Substantia nigra (tissue), 51 donors: ENCODE measurements at places on chromosomes 2 and 18.

DNA sequence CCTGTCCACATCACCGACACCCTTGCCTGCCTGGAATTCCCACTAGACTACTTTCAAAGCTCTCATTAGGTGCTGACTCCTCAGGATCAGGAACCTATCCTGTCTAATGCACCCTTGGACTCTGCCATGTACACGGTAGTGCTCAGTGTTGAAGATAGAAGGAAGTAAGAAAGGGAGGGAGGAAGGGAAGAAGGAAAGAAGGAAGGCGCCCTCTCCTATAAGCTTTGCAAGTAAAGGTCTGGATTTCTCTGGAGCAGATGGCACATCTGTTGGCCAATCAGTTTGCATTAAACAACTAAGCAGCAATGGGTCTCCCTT lies 45.3 kb downstream of the SCTR start:
- no peak for DNase-seq

- DNase-seq, result no peak
Measured at GRCh38 chr2:63436488-63436887, 151.8 kb downstream of the WDPCP start.

DNA sequence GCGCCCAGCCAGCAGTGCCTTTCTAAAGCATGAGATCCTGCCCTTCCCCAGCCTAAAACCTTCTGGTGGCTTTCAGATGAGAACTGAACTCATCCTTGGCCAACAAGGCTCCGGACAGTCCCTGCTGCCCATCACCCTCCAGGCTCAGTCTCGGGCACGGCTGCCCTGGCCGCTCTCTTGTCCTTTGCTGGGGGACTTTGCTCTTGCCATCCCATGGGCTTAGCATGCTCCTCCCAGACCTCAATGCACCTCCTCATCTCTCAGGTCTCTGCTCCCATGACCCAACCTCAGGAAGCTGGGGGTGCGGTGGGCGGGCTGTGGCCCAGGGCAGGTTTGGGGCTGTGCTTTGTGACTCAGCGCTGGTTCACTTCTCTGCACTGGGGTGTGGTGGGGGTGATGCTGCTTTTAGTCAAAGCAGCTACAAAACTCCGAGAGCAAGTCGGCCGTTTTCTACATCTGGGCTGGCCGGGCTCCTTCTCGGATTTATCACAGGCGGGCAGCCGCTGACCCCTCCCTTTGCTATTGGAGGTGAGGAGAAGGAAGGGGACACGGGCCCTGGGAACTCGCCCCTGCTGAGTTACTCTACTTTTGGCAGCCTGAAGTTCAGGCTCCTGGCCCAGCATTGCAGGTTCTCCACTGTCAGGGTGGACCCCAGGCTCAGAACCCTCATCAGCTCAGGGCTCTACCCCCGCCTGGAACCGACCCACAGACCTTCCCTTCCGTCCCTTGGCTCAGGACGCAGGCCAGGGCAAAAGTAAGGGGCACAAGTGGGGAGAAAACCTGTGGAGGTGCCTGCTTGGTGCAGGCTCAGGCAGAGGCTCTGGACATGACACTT lies 90.6 kb upstream of the TAF1B start:
- DNase-seq, result no peak

DNA sequence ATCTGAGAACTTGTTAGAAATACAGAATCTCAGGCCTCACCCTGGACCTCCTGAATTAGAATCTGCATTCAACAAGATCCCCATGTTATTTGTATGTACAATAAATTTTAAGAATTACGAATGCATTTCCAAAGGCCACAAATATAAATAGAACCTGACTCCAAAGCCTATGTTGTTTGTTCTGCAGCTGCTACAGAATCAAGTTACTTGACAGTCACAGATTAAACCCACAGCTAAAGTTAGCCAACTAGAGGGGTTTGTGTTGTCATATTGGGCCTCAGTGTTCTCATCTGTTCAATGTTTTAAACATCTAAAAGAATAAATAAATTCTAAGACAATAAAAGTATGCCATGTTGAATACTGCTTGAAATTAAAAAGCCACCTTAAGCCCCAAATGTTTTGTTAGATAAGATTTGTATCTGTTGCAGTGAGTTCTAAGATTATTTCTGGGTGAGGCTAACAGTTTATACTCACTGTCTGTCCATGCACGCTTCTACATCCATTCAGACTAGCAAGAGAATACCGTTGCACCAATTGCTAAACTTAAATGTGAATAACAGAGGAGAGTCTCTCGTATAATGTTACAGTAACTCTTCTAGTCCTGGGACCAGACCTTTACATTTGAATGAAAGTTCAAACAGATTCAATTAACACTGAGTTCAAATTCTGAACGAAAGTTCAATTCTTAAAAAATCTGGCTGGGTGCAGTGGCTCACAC lies 200.4 kb downstream of the MEMO1 start:
- no peak for DNase-seq

DNA sequence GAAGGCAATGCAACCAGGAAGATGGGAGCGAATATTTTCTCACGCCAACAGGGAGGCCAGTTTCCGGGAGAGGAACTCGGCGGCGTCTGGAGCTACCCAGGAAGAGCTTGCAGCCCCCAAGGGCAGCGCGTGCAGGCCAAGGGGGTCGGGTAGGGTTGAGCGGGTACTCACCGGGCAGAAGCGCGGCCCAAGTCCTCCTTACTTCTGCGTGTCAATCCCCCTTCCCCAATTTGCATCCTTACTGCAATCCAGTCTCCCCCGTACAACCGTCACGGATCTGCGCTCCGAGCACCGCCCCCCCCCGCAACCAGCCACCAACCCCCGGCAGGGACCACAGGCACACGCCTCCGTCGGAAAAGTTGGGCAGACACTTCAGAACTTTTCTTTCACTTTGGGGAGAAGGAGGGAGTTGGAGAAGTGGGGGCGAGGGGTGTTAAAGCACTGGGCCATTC lies 1.3 kb downstream of the ATP8B1 start:
- DNase-seq, result no peak

GRCh38 chr2:79114797-79115494 lies 5.3 kb upstream of the REG1A start:
- DNase-seq, result no peak

- DNase-seq, result no peak
Measured at GRCh38 chr2:197216361-197216979, 94.1 kb downstream of the ANKRD44 start.

GRCh38 chr2:176398243-176399073 lies 129.2 kb downstream of the MTX2 start:
- no peak for DNase-seq

DNA sequence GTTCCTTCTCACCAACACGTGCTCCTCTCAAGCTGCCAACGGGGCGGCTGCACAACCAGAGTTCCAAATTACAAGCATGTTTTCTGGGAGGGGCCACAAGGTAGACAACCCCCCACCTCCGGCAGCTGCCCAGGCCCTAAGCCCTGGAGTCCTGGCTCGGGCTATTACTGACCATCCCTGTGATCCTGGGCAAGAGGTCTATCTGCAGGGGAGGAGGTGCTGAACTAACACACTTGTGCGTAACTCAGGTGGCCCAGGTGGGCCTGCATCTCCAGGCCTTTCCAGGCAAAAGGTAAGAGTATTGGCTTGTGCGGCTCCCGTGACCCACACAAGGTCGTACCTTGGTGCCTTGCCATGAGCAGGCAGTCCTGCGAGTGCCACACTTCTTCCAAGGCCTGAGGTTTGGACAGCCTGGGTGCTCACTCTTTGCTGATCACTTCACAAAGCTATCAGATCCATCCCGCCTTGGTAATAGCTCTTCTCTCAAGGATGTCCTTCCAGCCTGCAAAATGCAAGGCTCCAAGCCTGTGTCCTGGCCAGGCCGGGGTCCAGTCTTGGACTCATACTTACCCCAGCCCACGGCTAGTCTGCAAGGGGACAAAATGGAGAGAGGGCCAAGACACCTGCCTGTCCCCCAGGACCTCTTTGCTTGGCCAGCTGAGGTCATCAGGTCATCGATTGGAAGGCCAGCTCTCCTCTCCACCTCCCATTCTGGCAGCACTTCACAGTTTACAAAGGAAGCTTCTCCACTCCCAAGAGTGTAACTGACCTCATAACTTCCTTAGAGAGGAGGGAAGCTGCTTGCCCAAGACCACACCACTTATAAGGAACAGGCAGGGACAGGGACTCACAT lies 33.9 kb downstream of the ADRA2B start:
- no peak for DNase-seq

- DNase-seq, result no peak
Measured at GRCh38 chr2:43478412-43479086, 117.3 kb downstream of the THADA start.

DNA sequence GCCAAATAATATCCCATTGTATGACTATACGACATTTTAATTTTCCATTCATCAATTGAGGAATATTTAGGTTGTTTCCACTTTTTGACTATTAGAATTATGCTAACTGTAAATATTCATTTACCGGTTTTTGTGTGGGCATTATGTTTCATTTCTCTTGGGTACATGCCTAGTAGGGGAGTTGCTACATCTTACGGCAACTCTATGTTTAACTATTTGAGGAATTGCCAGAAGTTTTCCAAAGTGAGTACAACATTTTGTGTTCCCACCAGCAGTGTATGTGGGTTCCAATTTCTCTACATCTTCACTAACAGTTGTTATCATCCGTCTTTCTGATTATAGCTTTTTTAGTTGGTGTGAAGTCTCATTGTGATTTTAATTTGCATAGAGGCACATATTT lies 1.6 kb upstream of the KDSR start:
- DNase-seq, result no peak

GRCh38 chr2:206823178-206823577 lies 57.8 kb downstream of the FASTKD2 start:
- no peak for DNase-seq

DNA sequence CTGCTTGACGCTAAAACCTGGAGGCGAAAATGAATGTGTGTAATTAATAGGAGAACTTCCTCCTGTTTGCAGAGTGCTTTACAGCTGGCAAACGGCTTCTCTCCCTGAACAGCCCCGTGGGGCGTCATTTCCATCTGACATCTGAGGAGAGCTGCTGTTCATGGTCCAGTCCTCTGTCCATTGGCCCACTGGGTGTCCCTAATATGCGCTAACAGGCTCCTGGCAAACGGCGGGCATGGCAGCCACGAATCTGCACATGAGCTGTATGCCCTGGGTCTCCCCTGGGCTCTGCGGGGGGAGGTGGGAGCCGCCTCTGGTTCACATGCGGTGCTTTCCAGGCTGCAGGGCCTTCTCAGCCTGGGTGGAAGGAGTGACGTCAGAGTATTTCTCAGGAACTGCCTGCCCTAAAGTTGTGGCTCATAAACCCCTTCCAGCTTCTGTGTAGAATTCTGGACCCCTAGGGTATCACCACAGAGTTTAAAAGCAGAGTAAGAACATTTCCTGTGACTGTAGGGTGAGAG lies 73.2 kb downstream of the LRRFIP1 start:
- DNase-seq, result no peak

- DNase-seq, result no peak
Measured at GRCh38 chr18:71212222-71212621, 923.4 kb downstream of the SOCS6 start.

DNA sequence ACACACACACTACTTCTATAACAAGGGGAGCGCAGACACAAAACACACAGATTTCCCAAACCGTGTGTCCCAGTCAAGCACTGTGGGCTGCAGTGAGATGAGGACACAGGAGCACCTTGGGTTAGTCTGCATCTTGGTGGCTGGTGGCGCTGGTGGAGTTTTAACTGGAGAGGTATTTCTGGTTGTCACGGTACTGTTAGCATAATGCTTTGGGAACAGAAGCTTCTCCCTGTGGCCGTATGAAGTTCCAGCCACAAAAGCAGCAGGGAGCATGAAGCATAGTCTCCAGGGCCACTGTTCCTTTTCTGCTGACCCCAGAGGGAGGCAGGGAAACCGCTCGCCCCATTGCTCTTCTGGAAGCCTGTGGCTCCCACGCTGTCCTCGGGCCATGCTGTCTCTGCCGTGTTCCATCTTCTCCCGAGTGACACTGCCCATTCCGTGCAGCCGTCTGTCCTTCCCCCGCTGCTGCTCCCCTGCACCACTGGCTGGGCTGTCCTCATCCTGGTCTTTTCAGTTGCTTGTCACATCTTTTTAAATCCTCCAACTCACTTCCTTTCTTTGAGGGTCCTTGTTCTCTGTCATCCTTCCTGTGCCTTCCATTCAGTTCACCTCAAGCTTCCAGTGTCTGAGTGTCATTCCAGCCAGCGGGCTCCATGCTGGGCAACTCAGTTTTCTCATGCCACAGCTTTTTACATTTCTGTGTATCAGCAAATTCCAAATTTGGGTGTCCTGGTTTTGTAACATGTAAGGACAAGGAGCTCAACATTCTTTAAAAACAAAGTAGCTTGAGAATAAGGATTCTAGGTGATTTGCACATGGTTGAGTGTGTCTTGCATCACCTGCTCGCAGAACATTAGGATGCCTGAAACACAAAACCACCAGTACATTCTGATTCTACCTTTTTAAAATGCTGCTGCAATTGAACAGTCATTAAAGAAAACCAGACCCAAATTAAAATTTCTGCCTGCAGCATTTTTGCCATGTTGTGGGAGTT lies 125.0 kb downstream of the MTCL1 start:
- no peak for DNase-seq

DNA sequence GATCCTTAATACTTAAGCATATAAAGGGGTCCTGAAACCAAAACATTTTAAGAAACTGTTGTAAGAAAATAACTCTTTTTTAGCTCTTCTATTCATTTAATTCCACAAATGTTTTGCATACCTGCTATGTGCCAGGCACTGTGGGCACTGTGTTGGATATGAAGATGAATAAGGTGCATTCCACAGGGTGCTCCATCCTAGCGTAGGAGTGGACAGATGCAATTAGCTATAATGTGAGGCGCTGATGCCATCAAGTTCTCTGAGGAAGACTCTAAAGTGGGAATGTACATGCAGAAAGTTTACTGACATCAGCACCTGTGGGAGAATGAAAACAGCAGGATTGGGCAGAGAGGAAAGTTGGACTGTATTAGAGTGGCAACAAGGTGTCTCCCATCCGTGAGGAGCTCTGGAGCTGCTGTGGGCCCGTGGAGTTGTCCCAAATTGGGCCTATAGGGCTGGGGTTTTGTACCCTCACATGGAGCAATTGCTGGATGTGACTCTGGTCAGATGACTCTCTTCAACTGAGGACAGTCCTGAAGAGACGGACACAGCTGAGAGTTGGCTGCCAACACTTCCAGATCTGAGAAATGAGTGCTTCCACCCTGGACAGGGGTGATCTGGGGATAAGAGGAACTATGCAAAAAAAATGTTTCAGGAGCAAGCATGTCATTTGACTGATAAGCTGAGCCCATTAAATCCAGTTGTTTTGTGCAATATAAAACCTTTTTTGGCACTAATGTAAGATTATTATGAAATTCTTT lies 22.3 kb downstream of the CD8A start:
- no peak for DNase-seq

DNA sequence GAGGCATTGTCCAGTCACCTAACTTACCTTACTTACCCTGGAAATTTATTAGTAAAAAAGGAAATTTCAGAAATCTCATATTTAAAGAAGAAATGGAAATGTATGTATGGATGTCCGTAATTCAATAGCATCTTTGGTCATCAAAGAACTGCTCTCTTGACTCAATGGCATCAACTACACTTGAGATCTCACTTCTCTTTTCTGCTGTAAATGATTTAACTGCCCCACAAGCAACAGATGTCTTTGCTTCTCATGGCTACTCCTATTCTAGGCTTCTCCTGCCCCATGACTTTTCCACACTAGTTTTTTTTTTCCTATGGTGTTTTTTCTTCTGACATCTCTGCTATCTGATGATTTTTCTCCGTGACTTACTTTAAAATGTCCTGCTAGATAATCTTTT lies 34.0 kb upstream of the ERMN start:
- no peak for DNase-seq
